ENCODE measurements at places on chromosomes 7 and 10.

DNA sequence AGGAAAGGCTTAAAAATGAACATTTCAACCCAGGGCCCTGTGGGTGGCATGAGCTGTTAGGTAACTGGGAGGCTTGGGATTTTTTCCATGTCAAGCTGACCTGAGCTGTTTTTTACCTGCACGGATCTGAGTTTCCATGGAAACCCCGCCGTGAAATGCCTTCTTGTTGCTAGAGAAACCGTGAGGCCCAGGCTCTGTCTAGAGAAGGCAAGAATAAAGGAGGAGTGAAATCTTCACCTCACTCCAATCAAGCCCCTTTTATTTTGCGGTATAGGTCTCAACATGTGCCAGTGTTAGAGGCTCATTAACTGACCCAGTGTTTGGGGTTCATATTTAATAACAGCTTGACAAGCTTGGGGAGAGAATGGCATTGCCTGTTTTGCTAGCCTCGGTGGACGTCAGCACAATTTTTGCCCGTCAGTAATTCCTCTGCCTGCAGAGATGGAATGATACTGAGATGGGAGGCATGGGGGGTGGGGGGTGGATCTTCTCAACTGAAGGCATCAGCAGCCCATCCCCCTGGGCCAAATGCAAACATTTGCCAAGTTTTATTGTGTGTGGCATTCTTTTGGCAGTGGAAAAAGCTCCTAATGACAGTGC is 48.9 kb upstream of the PDCD4 start:
- no peak for DNase-seq

- no peak for DNase-seq
Measured at GRCh38 chr7:7720750-7721621, 2.6 kb upstream of the RPA3 start.

DNA sequence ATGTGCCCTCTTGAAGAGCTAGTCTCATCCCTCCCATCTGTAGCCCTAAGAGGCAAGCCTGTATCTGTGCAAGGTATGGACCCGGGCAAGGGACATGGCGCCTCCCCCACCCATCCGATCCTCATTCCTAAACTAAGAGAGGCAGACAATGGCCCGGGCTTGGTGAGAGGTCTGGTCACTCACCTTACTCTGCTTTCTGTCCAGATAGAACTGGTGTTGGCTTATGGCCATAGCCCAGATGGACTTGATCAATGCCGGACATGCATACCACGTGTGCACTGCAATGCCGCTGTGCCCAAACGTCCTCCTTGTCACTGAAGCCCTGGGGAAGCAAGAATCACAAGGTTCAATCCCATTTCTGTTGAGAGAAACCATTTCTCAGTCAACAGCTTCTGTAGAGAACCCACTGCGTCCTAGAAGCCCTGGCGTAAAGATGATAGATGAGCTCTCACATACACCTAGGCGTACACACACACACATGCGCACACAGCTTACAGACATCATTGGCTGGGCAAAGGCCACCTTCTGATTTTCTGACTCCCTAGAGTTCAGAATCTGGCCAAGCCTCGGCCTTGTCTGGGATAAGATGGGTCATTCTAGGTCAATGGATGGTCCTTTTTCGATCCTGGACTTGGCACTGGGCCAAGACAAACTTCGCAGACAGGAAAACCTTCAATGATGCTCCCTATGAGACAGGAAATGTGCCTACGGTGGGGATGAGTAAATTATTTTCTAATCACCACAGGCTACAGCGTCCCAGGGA is 114.6 kb downstream of the PRPF18 start:
- no peak for DNase-seq

DNA sequence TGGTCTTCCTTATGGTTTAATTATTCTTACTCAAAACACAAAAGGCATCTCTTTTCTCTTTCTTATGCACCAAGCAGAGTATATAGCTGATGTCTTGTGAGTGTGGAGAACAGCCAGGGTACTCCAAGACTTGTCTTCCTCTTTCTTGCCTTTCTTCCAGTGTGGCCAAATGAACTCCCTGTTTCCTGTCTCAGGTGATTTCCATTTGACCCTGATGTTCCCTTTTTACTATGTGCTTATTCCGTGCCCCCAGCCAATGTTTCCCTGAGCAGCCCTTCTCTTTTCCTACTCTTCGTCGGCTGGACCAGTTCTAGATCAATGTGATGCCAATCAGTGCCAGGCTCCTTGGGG is 12.6 kb downstream of the OR9A4 start:
- DNase-seq: no peak

DNA sequence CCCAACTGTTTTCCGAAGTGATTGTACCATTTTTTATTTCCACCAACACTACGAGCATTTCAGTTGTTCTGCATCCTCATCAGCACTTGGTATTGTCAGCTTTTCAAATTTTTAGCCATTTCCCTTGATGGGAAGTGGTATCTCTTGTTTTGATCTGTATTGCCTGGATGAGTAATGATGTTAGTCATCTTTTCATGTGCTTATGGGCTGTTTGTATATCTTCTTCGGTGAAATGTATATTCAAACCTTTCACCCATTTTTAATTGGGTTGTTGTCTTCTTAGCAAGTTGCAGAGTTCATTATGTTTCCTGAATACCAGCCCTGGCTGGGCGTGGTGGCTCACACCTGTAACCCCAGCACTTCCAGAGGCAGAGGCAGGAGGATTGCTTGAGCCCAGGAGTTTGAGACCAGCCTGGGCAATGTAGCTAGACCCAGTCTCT is 22.1 kb downstream of the CLIP2 start:
- DNase-seq: no peak

DNA sequence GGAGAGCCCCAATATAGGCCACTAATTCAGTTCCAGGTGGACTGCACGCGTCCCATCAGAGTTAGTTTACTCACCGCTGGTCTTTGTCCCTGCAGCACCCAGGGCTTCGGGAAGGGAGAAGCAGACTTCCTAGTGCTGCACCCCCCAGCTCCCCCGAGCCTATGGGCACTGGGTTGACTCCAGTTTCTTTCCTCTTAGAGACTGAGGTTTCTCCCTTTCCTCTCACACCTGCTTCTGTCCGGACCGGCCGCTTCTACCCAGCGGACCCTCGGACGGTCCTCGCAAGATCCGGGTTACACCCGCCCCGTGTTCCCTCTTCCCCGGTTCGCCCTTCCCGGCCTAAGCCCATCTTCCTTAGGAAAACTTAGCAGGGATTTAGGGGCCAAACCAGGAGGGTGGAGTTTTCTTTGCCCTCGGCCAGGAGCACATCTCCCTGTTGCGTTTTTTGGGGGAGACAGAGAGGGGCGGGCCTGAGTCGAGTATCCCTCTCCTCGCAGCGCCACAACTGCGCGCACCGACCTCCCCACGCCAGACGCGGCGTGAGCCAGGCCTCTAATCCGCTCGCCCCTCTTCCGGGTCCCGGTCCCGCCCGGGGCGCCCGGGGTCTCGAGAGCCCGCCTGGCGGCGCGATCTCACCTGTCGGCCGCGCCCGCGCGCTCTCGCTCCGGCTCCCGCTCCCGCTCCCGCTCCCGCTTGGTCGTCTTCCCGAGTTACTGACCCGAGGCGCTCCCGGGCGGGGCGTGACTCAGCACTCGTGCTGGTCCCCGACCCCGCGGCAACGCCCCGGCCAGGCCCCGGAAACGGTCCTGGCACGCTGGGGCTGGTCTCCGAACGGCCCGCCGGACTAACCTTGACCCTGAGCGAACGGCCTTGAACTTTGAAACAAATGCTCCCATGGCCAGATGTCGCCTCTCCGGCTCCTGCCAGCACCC is at the start of gene AIFM2:
AIFM2 (minus strand) TSS at position 728 of the 932 bp plus-strand sequence. CDS start 8,741 bp downstream, outside the sequence.
- DNase-seq: no peak

DNA sequence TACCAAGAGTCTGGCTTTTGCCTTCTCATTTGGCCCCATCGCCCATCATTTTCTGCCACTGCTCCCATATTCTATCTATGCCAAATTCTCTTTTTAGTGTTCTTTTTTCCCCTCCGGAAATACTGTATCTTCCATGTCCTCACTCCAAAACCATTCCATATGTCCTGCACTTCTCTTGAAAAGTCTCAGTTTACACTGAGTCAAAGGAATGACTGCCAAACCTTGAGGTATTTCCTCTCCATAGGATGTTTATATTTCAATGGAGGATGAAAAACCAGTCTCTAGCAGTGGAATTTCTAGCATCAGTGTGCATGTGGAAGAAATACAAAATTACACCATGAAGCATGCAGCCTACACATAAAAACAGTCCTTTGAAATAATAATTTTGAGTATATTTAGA is 121.4 kb upstream of the PHYHIPL start:
- DNase-seq: no peak

Measured in stimulated activated CD8-positive, alpha-beta memory T cell treated with anti-CD3 and anti-CD28 coated beads, Interleukin-4, amount 100 ng/mL, for 1 hour (primary cell).